CD14-positive monocyte (primary cell): ENCODE measurements at places on chromosomes 1 and 21. TPM values are rescaled to one million over a fixed set of nuclear protein-coding genes. Genes with fewer than 3 reads are reported as not detected.
A peak's percentile ranks its signal among the peaks of the same experiment; 100 is the strongest.

The ADIPOR1 gene
- polyA plus RNA-seq: 197 TPM

DNA sequence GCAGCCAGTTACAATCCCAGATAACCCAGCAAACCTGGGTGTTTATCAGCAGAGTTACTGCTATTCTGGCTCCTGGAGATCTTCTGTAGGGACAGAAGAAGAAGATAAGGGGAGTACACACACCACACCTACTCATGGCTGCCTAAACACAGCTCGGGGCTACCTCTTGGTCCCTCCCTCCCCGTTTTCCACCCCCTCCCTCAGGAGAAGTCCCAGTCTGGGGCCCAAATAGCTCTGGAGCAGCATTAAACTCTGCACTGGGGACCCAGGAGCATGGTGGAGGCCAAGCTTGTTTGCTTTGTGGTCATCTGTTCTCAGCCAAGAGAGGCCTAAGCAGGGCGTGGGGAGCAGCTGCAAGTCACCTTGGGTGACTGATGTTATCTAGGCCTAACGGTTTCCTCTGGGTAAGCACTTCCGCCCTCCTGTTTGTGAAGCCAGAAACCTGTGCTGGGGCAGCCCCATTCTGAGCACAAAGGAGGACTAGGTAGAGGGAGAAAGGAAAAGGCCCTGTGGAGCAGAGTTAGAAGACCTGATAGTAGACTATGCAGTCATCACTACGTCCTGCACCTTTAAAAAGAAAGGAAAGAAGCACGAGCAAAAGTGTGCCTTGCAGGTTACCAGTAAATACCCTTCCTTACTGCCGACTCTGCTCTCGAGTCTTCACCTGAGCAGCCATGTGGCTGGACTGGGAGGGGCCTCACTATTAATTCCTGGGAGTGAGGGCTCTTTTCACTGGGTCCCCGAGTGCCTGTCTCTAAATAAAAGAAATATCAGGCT, 2.0 kb upstream of the RCSD1 start:
- H3K27ac ChIP-seq: peak overlapping the region; percentile 78
- peak; percentile 64 for DNase-seq
- H3K4me3 ChIP-seq: no peak overlapping the region
- no peaks in the 10 kb centered on the region for H3K27me3 ChIP-seq
- H3K4me1 ChIP-seq: peaks cover 50% of the 10 kb centered on the region

DNA sequence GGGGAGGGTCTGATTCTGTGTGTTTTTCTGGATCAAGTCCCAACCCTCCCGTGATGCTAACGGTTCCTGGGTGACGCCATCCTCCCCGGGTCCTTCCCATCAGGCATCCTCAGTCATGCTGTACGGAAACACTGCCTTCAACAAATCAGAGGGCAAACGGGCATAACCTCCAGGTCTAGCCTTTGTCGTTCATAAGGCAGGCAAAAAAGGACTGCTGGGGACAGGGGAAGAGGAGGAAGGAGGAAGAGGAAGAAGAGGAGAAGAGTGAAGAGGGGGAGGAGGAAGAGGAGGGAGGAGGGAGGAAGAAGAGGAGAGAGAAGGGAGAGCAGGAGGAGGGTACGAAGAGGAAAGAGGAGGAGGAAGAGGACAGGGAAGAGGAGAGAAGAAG, 84.4 kb downstream of the ITPKB start:
- H3K27ac ChIP-seq: peak overlapping the region; percentile 94
- peak; percentile 56 for DNase-seq
- no peaks in the 10 kb centered on the region for H3K27me3 ChIP-seq
- peaks cover 51% of the 10 kb centered on the region for H3K4me1 ChIP-seq
- peaks cover 3% of the 10 kb centered on the region for H3K36me3 ChIP-seq
- H3K4me3 ChIP-seq: no peak overlapping the region

The C1orf185 gene
- polyA plus RNA-seq: not detected

DNA sequence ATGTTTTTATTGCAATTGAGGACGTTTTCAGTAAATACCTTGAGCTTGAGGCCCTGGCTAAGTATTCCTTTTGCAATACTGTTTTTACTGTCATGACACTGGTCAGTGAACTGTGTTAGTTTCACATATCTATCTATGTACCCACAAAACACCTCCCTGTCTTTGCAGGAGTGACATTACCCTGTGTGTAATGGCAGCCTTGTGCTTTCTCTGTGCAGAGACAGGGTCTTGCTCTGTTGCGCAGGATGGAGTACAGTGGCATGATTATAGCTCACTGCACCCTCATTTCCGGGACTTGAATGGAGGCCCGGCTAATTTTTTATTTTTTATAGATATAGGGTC, 8.9 kb downstream of the YBX1 start:
- no peak overlapping the region for H3K4me3 ChIP-seq
- peaks cover 73% of the 10 kb centered on the region for H3K36me3 ChIP-seq
- DNase-seq: no peak
- H3K27me3 ChIP-seq: no peaks in the 10 kb centered on the region
- H3K27ac ChIP-seq: no peak overlapping the region

The CFHR4 gene
- polyA plus RNA-seq: not detected

The DAB1 gene
- polyA plus RNA-seq: not detected in 2 replicates

- no peak overlapping the region for H3K4me3 ChIP-seq
- H3K4me1 ChIP-seq: peaks cover 6% of the 10 kb centered on the region
- no peaks in the 10 kb centered on the region for H3K27me3 ChIP-seq
- H3K36me3 ChIP-seq: no peaks in the 10 kb centered on the region
These were observed 1.4 kb upstream of the PADI6 start for GRCh38 chr1:17370618-17371017.

DNA sequence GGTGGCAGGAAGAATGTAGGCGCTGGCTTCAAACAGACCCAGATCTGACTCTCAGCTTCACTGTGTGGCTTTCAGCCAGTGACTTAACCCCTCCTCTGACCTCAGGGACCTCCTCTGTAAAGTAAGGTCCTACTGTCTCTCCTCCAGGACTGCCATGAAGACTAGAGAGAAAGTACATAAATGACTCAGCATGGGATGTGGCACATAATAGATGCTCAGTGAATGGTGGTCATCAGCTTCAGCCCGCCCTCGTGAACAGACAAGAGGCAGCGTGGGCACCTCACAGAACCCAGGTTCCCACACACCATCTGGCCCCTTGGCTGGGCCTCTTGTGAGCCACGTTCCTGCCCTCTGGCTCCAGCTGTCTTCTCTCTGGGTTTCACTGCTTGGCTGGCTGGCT, 126.0 kb downstream of the SYF2 start:
- H3K4me3 ChIP-seq: no peak overlapping the region
- no peaks in the 10 kb centered on the region for H3K27me3 ChIP-seq
- DNase-seq: no peak
- H3K27ac ChIP-seq: no peak overlapping the region

GRCh38 chr1:162954824-162955223, 93.8 kb upstream of the CCDC190 start:
- H3K4me3 ChIP-seq: no peak overlapping the region
- no peaks in the 10 kb centered on the region for H3K4me1 ChIP-seq
- no peak for DNase-seq
- no peak overlapping the region for H3K27ac ChIP-seq

DNA sequence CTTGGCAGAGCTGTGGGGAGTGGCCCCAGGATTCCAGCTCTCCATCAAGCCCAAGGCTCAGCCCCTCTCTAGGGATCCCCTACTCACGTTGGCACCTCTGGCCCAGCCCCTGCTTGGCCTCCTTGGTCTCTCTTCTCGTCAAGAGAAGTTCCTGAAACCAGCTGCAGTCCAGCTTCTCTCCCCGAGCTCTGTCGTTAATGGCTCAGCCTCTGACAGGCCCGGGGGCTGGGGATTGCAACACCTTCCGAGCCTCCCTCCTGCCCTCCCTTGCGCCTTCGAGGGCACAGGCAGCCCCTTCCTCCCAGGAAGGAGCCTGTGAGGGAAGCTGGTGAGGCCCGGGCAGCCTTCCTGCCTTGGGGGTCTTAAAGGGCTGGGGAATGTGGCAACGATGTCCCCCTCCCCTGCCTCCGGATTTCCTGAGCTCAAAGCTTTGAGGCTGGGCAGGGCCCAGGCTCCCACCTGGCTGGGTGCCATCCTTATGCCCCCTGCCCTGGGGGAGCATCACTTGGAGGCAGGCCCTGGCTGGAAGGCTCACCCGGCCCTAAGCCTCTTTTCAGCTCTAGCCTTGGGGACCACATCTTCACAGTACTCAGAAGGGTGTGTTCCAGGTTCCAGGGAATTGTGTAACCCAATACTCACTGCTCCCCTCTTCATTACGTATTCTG, at the start of gene CSF3R:
CSF3R (minus strand) TSS at position 190 of the 665 bp plus-strand sequence. CDS start 3,417 bp downstream, outside the sequence.
- peak within 1 kb of the TSS; percentile 92 for H3K27ac ChIP-seq
- peaks cover 81% of the 10 kb centered on the region for H3K4me1 ChIP-seq
- DNase-seq: peak; percentile 84
- peaks cover 34% of the 10 kb centered on the region for H3K36me3 ChIP-seq
- no peaks in the 10 kb centered on the region for H3K27me3 ChIP-seq

The FPGT gene
- 2.3 and 5.9 TPM in 2 replicates for polyA plus RNA-seq

The ST6GALNAC3 gene
- polyA plus RNA-seq: 2.7 and 7.6 TPM in 2 replicates

DNA sequence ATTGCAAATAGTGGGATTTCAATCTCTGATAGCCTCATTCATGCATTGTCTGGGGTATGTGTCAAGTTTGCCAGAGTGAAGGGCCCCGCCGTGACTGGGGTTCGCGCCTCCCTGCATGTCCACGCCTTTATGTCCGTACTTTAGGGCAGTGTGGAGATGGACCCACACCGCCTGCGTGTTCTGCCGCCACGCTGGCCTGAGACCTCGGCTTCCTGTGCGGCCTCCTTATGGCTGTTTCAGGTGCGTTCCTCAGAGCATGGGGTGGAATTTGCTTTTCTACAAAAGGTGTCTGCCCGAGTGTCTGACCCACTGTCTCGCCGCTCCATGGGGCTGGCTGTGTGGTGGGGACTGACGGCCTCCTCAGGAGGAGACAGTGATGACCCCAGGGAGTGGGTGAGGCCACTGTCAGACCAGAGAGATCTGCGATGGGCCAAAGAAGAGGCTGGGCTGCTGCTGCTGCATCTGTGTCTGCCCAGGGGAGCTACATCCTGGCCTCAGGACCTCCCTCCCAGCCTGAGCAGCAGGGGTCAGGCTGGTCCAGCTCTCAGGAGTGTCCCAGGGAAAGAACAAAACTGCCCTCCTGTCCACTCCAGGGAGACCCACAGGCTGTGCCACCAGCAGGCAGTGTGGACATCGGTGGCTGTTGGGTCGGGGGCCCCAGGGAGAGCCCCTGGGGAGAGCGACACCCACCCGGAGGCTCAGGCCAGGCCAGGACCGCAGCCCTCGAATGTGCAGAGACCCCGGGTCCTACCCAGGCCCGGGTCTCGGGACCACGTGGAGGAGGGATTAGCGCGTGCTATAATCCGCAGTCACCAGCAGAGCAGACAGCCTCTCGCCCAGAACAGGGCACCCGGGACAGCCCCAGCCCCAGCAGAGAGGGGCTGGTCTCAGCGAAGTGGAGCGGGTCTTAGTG, 9.8 kb upstream of the SLC19A1 start:
- H3K4me3 ChIP-seq: no peak overlapping the region
- H3K27ac ChIP-seq: peak overlapping the region; percentile 98
- no peaks in the 10 kb centered on the region for H3K27me3 ChIP-seq

DNA sequence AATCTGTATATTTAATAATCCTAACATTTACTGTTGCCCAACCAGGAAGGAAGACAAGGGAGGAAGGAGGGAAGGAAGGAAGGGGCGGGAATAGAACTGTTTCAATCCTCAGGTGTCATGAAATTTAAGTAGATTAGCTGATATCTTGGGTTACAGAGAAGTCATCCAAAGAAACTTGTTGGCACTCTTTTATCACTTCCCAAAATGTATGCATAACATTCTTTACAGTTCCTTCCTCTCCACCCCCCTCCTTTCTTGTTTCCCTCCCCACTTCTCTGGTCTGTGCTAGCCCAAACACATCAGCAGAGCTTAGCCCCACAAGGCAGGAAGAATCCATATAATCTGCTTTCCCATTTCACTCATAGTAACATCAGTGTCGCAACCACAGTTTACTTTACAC, 110.9 kb downstream of the ESRRG start:
- no peaks in the 10 kb centered on the region for H3K4me1 ChIP-seq
- DNase-seq: no peak
- no peaks in the 10 kb centered on the region for H3K36me3 ChIP-seq
- H3K27ac ChIP-seq: no peak overlapping the region
- no peak overlapping the region for H3K4me3 ChIP-seq
- no peaks in the 10 kb centered on the region for H3K27me3 ChIP-seq

GRCh38 chr1:160459687-160460086, 59.3 kb downstream of the VANGL2 start:
- H3K4me1 ChIP-seq: no peaks in the 10 kb centered on the region
- no peak for DNase-seq
- H3K27ac ChIP-seq: no peak overlapping the region
- H3K27me3 ChIP-seq: no peaks in the 10 kb centered on the region
- H3K4me3 ChIP-seq: no peak overlapping the region
- H3K36me3 ChIP-seq: no peaks in the 10 kb centered on the region

The CFHR3 gene
- not detected for polyA plus RNA-seq

The CYYR1 gene
- polyA plus RNA-seq: 0.16 TPM

The ODF2L gene
- 5.7 TPM for polyA plus RNA-seq

GRCh38 chr1:85065550-85065949, 17.2 kb upstream of the MCOLN3 start:
- H3K27ac ChIP-seq: no peak overlapping the region
- H3K4me1 ChIP-seq: peaks cover 9% of the 10 kb centered on the region
- no peak for DNase-seq

- H3K4me1 ChIP-seq: no peaks in the 10 kb centered on the region
- H3K27me3 ChIP-seq: no peaks in the 10 kb centered on the region
- H3K36me3 ChIP-seq: peaks cover 92% of the 10 kb centered on the region
These were observed 19.5 kb downstream of the SEMA4A start for GRCh38 chr1:156172696-156173470.

GRCh38 chr1:209405183-209405814, 178.2 kb upstream of the CAMK1G start:
- no peaks in the 10 kb centered on the region for H3K27me3 ChIP-seq
- no peak overlapping the region for H3K27ac ChIP-seq
- H3K4me3 ChIP-seq: no peak overlapping the region
- no peak for DNase-seq

The EXTL1 gene
- polyA plus RNA-seq: not detected

The PPM1J gene
- polyA plus RNA-seq: 0.75 TPM

GRCh38 chr21:38367646-38368045, 110.9 kb downstream of the KCNJ15 start:
- H3K4me3 ChIP-seq: no peak overlapping the region
- H3K36me3 ChIP-seq: no peaks in the 10 kb centered on the region
- H3K27ac ChIP-seq: no peak overlapping the region
- H3K27me3 ChIP-seq: no peaks in the 10 kb centered on the region
- no peaks in the 10 kb centered on the region for H3K4me1 ChIP-seq
- DNase-seq: no peak

DNA sequence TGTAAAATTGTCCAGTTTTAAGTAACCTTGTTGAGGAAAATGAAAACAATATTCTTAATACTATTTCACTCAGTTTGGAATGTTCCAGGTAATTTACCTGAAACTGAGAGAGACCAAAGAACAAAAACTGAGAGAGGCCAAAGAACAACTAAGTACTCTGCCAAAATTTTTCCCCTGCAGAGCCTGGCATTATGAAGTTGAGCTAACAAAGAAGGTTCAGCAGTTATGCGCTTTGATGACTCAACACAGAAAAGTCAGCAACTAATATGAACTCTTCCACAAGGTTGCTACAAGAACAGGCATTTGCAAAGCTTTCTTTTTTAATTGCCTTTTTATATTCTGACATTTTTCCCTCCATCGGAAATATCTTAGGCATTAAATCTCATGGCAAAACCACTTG, 270.9 kb downstream of the CHRM3 start:
- no peak for DNase-seq
- no peaks in the 10 kb centered on the region for H3K36me3 ChIP-seq
- H3K4me3 ChIP-seq: no peak overlapping the region
- no peak overlapping the region for H3K27ac ChIP-seq
- no peaks in the 10 kb centered on the region for H3K4me1 ChIP-seq
